ENCODE measurements at places on chromosomes 2 and 18. TPM values are rescaled to one million over a fixed set of nuclear protein-coding genes. Genes with fewer than 3 reads are reported as not detected.

UGT1A4 gene
- polyA plus RNA-seq = 0.84 TPM

AP1S3 gene
- 2.5 TPM for polyA plus RNA-seq

CD28 gene
- polyA plus RNA-seq = 0.37 TPM

UGT1A8 gene
- 30.0 TPM for polyA plus RNA-seq

WNT10A gene
- 1.1 TPM for polyA plus RNA-seq

HJURP gene
- not detected for polyA plus RNA-seq

ANKRD53 gene
- polyA plus RNA-seq = 2.1 TPM

IL1RL1 gene
- polyA plus RNA-seq = 102 TPM

CPSF3 gene
- 27.3 TPM for polyA plus RNA-seq

ZNF514 gene
- polyA plus RNA-seq = 11.1 TPM

GRCh38 chr2:217415316-217415715, 555.5 kb upstream of the TNP1 start:
- peaks cover 10% of the 10 kb centered on the region for H3K4me1 ChIP-seq
- no peaks in the 10 kb centered on the region for H3K27me3 ChIP-seq
- DNase-seq = no peak
- H3K4me3 ChIP-seq = no peak overlapping the region
- H3K27ac ChIP-seq = no peak overlapping the region

- H3K36me3 ChIP-seq = peaks cover 2% of the 10 kb centered on the region
- no peaks in the 10 kb centered on the region for H3K4me1 ChIP-seq
- no peak overlapping the region for H3K27ac ChIP-seq
- DNase-seq = no peak
- no peaks in the 10 kb centered on the region for H3K27me3 ChIP-seq
These were observed 112.6 kb downstream of the ARHGAP28 start for GRCh38 chr18:6842081-6842480.

DNA sequence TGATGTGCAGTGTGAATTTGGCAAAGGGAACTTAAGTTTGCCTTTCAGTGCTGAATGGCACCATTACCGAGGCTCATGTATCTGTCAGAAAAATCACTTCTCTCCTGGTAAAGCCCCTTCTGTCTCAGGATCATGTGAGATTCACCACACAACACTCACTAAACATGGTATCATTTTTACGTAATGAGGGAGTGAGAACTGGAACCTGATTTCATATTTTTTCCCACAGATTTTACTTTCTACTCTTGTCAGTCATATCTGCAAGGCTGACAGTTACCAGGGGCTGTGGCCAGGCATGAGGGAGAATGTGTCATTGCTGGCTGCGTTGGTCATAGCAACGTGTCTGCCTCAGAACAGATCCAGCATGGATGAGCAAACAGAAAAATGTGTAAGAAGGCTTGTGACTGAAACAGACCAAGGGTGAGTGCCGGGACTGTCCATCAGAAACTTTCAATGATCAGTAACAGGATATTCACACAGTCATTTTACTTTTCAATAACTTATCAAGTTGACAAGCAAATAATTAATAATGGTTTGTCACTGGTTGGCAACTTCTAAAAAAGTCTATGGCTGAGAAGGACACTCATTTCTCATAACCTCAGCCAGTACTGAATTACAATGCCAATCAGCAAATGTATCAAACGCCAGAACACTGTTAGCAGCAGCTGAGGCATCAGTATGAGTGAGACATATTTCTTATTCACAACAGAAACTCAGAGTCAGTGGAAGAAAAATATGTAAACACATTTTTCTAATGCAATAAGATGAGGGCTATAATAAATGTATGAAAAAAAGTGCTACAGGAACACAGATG, 100.5 kb downstream of the CDC42EP3 start:
- no peaks in the 10 kb centered on the region for H3K27me3 ChIP-seq
- no peak overlapping the region for H3K4me3 ChIP-seq
- DNase-seq = no peak
- no peaks in the 10 kb centered on the region for H3K4me1 ChIP-seq
- H3K27ac ChIP-seq = no peak overlapping the region

- peak; percentile 56 for DNase-seq
- peaks cover 23% of the 10 kb centered on the region for H3K27me3 ChIP-seq
- peak within 1 kb of the TSS; percentile 68 for H3K4me3 ChIP-seq
- no peaks in the 10 kb centered on the region for H3K36me3 ChIP-seq
- no peak within 1 kb of the TSS for H3K27ac ChIP-seq
These were observed at the start of gene KCNS3 for GRCh38 chr2:17878281-17879136. KCNS3 (plus strand) TSS chr2:17878667; CDS start chr2:17931009, 52,342 bp downstream.

GRCh38 chr2:201674794-201675193, 23.6 kb downstream of the MPP4 start:
- no peak overlapping the region for H3K4me3 ChIP-seq
- DNase-seq = no peak
- no peak overlapping the region for H3K27ac ChIP-seq
- H3K4me1 ChIP-seq = no peaks in the 10 kb centered on the region
- H3K36me3 ChIP-seq = no peaks in the 10 kb centered on the region
- no peaks in the 10 kb centered on the region for H3K27me3 ChIP-seq

DNA sequence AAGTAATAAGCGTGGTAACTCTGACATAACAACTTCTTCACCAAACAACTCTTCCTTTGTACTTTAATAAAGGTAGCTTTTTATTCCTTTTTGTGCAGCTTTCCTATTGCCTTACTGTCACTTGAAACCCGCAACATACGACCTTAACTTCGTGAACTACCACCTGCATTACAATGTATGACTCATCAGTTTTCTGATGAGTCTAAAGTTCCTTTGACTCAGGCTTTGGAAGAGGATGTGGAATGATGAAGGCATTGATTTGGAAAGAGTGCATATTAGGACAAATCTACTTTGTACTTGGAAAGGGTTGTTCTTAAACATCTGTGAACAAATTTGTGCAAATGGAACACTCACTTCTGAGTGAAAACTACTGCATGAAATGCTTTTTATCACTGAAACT, 1012.1 kb downstream of the TMEM182 start:
- DNase-seq = no peak
- no peaks in the 10 kb centered on the region for H3K27me3 ChIP-seq
- no peaks in the 10 kb centered on the region for H3K36me3 ChIP-seq
- no peak overlapping the region for H3K4me3 ChIP-seq
- H3K27ac ChIP-seq = no peak overlapping the region

DNA sequence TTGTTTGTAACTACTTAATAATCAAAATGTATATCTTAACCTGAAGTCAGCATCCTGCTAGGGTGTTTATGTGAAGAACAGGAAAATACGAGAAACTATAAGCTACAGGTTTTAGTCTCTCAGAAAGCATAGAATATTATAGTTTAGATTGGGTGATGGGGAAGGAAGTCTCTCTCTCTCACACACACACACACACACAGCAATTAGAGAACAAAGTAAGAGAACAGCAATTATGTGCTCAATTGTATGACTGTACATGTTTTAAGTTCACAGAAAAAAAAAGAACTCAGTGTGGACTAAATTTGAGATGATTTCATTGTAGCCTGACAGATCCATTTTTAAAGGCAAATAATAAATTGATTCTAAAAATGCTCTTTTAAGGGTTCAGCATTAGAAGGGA, 94.3 kb upstream of the ZNF516 start:
- H3K36me3 ChIP-seq = no peaks in the 10 kb centered on the region
- no peaks in the 10 kb centered on the region for H3K27me3 ChIP-seq
- no peaks in the 10 kb centered on the region for H3K4me1 ChIP-seq
- DNase-seq = no peak

DNA sequence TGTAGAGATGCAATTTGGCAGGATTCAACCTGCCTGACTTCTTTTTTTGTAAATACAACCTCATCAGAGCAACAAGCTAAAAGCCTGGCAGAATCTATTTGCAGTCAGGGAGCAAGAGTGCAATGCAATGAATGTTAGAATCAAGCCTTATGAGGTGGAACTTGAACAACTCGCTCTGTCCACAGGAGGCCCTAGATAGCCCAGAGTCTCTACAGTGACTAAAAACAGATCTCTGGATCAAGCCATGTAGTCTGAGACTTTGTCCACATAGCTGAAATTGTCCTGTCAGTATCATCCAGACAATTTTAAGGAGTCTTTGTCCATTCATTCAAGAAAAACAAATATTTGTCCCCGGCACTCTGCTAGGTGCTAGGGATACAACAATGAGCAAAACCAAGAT, 32.0 kb upstream of the CDK5R2 start:
- no peaks in the 10 kb centered on the region for H3K4me1 ChIP-seq
- H3K4me3 ChIP-seq = no peak overlapping the region
- DNase-seq = no peak
- no peaks in the 10 kb centered on the region for H3K36me3 ChIP-seq
- no peak overlapping the region for H3K27ac ChIP-seq

- H3K27me3 ChIP-seq = no peaks in the 10 kb centered on the region
- peaks cover 14% of the 10 kb centered on the region for H3K4me1 ChIP-seq
- H3K4me3 ChIP-seq = no peak overlapping the region
These were observed 20.7 kb upstream of the SULT1C2 start for GRCh38 chr2:108268001-108268400.

GRCh38 chr2:158917121-158917520, 51.3 kb upstream of the TANC1 start:
- no peaks in the 10 kb centered on the region for H3K36me3 ChIP-seq
- no peaks in the 10 kb centered on the region for H3K27me3 ChIP-seq
- DNase-seq = no peak
- H3K4me3 ChIP-seq = no peak overlapping the region
- no peaks in the 10 kb centered on the region for H3K4me1 ChIP-seq

- no peak for DNase-seq
- H3K4me3 ChIP-seq = no peak overlapping the region
- H3K27me3 ChIP-seq = no peaks in the 10 kb centered on the region
- H3K36me3 ChIP-seq = no peaks in the 10 kb centered on the region
- peak overlapping the region; percentile 66 for H3K27ac ChIP-seq
These were observed 38.5 kb downstream of the TSHZ1 start for GRCh38 chr18:75249175-75249518.

DNA sequence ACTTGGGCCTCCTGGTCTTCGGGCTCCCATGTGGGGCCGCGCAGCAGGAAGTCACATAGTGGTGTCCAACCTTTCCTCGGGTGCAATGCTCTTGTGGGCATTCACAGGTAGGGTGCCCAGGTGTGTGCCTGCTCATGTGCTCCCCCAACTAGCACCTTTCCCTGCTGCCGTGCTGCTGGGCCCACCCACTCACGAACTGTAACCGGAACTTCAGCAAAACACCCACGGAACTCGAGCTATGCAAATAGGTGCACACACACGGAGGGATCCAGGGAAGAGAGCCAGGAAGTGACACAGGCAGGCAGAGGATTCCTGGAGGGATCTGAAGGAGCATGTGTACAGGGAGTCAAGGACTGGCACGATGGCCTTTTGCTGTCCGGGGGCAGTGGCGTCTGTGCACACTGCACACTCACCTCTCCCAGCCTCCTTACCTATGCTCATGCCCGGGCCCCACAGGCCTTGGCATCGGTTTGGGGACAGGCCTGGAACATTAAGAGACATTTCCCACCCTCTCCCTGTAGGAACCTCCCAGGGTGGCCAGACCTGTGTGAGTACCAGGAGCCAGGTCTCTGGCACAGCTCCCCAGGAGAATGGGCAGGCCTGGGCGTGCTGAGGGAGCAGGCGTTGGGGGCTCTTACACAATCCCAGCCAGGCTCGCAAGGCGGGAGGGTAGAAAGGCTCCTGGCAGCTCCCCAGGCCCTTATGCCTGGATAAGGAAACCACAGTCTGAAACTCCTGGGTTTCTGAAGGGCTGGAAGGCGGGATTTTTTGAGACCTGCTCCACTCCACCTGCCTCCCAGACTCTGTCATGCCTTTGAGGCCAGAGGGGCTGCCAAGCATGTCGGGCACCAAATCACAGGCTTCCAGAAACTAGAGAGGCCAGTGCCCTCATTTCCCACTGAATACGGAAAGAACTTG, 6.6 kb upstream of the PTMA start:
- H3K4me3 ChIP-seq = no peak overlapping the region
- DNase-seq = peak; percentile 72
- no peaks in the 10 kb centered on the region for H3K36me3 ChIP-seq

DNA sequence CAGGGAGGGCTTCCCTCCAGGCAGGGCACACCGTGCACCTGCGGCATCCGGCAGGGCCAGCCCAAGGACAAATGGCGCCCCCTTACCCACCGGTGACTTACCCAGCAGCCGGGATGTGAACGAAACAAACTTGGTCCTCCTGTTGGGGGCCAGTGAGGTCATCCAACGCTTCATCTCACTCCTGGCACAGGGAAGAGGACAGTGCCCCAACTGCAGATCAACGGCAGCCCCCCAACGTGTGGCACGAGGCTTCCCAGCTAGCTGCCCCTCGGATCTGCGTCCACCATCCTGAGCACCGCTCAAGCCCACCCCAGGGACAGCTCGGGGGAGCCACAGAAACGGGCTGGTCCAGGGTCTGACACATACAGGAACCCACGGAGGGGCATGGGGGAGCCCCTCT, 12.0 kb downstream of the SNORC start:
- H3K36me3 ChIP-seq = no peaks in the 10 kb centered on the region
- H3K4me3 ChIP-seq = no peak overlapping the region
- DNase-seq = no peak
- no peaks in the 10 kb centered on the region for H3K4me1 ChIP-seq

DNA sequence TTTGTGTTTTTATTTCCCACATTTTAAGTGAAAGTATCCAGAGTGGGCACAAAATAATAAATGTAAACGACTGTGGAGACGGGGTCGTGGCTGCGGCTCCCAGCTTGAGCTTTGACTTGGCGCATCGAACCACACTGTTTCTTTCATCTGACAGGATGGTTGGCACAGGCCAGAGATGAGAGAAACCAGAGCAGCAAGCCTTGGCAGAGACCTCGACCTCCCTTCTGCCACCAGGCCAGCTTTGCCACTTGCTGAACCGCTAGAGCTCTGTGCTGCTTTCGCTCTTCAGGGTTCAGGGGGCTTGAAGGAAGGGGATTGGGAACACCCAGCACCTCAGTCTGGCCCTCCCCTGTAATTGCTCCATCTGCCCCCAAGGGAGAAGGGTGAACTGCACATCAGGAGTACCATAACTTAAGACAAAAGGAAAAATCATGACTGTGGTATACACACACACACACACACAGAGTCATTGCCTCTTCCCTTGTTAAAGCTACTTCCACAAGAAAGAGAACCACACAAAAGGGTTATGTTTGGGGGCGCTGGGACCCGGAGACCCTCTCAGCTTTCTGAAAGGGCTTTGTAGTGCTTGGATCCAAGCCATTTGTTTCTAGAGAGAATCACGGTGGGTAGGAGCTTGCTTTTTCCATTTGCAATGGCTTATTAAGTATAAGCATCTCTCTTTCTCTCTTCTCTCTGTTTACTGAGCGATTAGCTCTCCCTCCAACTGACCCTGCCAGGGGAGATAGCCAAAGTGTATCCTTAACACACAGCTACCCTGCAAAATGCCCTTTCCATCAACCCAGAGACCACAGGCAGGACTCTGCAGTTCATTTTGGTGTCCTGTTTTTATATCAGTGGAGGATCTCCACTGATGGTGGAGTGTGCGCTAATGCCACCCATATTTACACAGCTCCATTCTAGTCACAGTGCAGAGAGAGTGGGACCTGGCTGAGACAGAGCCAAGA, 23.0 kb downstream of the POU3F3 start:
- H3K36me3 ChIP-seq = no peaks in the 10 kb centered on the region
- peaks cover 5% of the 10 kb centered on the region for H3K27me3 ChIP-seq
- no peak overlapping the region for H3K4me3 ChIP-seq

GRCh38 chr2:238739668-238740067, 108.2 kb upstream of the TWIST2 start:
- H3K27ac ChIP-seq = no peak overlapping the region
- no peak for DNase-seq
- H3K27me3 ChIP-seq = no peaks in the 10 kb centered on the region
- no peak overlapping the region for H3K4me3 ChIP-seq
- no peaks in the 10 kb centered on the region for H3K4me1 ChIP-seq

- H3K27ac ChIP-seq = no peak overlapping the region
- no peaks in the 10 kb centered on the region for H3K36me3 ChIP-seq
- DNase-seq = no peak
These were observed 323.6 kb upstream of the TNP1 start for GRCh38 chr2:217183471-217183870.

All from kidney (tissue), 22 donors.